Cortex of kidney (tissue), 1 donor: ENCODE measurements at places on chromosomes 16 and 17.

DNA sequence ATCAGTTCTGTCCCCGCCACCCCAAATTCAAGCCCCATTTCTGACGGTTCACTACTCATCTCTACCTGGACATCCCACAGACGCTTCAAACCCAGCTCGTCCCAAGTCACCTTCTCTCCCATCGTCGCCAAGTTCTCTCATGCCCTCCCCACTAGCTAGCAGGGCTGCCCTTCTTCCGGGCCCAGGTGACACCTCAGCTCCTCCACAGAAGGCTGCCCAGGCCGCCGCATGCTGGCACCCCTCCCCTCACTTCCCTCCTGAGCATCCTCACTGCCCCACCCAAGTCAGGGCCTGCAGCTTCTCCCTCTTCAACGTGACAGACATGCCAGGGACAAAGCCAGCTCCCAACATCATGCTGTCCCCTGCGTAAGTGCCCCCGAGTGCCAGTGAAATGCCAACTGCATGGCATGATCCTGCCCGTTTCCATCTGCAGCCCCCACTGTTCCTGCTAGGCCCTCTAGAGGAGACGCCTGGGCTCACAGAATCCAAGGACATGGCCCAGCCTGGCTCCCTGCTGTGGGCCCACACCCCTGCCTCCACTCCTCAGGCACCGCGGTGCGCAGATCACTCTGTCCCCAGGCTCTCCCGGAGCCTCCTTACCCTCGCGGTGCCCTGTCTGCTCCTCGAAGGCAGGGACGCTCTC is 5.9 kb downstream of the CYB561 start:
- DNase-seq, result no peak

- DNase-seq, result no peak
Observed at GRCh38 chr16:19486750-19487325, 35.1 kb downstream of the GDE1 start.

DNA sequence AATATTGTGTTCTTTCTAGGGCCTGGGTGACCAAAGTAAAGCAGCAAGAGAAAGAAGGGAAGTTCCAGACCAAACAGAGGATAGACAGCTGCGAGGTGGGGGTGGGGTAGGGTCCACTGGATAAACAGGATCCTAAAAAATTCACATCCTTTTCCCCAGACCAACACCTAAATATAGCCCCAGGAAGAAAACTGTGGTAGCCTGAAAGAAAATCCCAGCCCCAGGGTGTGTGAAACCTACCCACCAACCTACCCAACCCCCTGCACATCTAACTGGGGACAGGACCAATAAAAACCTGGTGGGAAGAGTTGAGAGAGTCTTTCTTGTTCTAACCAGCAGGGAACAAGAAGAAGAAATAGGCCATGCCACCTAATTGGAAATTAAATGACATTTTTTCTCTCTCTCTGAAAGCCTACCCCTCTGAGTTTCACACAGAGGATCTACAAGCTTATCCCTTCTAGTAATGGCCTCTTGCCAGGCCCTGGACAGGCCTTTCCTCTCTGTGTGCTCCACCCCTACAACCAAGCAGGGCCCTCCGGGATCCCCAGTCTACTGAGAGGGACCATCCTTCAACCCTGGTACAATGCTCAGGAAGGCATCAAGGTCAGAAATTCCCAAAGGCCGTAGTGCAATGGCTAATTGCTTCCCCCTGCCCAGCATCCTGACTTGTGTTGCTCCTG is 12.0 kb downstream of the MYO18A start:
- no peak for DNase-seq

- no peak for DNase-seq
Observed at GRCh38 chr17:3613124-3613523, 3.9 kb upstream of the TRPV1 start.

DNA sequence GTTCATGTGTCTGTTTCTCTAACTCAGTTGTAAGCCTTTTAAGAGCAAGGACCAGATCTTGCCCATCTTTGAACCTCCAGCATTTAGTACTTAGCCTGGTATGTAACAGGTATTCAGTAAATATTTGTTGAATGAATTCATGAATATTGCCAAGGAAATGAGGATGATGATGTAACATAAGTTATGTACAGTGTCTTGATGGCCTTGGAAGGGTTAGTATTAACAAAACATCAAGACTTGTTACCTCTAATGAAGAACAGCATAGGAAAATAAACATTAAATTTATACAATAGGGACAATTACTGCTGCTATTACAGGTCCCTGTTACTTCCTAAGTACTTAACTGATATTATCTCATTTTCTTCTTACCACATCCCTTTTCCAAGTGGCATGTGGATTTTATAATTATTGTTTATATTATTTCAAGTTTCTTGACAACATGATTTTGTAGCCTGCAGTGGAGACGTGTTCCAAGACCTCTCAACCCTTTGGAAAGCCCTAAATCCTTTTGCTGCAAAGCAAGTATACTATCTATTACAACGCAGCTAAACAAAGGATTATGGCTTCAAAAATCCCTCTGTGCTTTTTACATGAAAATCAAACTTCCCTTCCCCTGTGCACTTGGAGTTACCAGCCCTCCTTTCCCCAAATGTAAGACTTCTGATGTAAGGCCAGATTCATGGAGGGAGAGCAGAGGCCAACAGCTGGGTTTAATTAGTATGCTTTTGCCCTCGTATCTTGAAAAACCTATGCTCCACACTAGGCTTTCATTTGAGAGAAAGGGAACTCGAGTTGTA is 77.4 kb upstream of the SMIM36 start:
- no peak for DNase-seq

DNA sequence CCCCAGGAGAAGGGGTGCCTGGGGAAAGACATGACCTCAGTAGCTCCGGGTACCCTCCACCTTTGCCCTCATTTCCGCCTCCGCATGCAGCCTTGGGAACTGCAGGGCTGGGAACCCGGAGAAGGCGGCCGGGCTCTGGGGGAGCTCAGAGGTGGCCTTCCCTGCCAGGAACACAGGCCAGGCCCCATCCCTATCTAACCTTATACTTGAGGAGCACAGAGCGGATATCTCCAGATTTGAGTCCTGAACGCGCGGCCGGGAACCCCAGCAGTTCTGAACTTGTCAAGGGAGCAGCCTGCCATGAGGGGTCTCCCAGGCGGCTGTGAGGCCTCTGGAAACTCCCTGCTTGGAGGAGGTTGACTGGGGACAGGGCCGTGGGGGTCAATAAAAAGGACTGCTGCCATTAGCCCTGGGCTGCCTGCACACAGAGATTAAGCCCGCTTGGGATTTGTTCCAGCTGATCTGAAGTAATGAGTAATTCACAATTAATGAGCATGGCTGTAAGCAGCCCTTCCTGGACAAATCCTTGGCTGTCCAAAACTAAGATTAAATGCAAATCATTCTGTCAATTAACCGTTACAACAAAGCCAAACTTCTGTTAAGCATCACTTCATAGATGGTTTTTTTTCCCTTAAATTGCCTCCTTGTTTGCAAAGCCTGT is 26.3 kb upstream of the METRNL start:
- no peak for DNase-seq

GRCh38 chr17:79529661-79530081 is 81.2 kb downstream of the RBFOX3 start:
- no peak for DNase-seq

- DNase-seq, result no peak
Observed at GRCh38 chr16:88856122-88856827, 472 bp downstream of the GALNS start.

GRCh38 chr17:74187761-74188160 is 15.7 kb upstream of the RPL38 start:
- no peak for DNase-seq

GRCh38 chr17:50908860-50909764 is 43.0 kb upstream of the TOB1 start:
- DNase-seq, result no peak

DNA sequence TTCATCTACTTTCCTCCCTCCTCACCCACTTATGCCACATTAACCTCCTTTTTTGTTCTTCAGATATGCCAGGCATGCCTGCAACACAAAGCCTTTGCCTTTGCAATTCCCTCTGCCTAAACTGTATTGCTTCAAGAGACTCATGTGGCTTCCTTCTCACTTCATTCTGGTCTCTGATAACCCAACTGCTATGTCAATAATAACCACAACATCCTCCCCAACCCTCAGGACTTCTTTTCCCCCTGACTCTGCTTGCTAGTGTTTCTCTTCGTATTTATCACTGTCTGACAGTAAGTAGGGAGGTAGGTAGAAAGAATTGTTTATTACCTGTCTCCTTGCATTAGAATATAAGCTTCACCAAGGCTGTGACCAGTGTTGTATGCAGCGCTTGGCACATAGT is 22.4 kb downstream of the RBL2 start:
- DNase-seq, result no peak

GRCh38 chr17:56866496-56866895 is 32.5 kb downstream of the DGKE start:
- no peak for DNase-seq

DNA sequence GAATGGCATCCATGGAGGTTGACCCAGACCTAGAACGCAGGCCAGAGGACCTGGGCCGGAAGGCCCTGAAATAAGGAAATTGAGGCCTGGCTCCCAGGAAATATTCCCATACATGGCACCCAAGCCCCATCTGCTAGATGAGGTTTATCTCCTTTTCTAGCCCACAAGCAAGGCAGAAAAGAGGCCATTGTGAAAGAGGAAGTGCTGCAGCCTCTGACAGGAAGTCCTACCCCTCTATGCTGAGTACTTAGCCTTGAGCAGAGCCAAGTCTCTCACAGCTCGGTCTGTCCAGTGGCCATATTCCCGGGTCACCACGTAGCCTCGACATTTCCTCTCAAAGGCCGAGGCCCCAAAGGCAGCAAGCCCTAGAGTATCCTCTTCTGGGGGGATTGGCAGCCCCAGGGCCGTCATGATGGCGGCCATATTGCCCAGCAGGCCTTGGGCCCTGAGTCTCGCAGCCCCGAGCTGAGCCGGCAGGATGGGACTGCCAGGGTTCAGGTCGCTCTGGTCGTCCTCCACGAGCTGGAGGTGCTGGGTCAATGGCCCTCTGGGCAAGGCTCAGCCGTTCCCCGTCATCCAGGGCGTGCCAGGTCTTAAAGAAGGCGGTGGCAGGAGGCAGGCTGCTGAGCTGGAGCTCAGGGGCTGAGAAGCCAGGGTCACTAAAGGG is 7.8 kb downstream of the CTF1 start:
- no peak for DNase-seq

DNA sequence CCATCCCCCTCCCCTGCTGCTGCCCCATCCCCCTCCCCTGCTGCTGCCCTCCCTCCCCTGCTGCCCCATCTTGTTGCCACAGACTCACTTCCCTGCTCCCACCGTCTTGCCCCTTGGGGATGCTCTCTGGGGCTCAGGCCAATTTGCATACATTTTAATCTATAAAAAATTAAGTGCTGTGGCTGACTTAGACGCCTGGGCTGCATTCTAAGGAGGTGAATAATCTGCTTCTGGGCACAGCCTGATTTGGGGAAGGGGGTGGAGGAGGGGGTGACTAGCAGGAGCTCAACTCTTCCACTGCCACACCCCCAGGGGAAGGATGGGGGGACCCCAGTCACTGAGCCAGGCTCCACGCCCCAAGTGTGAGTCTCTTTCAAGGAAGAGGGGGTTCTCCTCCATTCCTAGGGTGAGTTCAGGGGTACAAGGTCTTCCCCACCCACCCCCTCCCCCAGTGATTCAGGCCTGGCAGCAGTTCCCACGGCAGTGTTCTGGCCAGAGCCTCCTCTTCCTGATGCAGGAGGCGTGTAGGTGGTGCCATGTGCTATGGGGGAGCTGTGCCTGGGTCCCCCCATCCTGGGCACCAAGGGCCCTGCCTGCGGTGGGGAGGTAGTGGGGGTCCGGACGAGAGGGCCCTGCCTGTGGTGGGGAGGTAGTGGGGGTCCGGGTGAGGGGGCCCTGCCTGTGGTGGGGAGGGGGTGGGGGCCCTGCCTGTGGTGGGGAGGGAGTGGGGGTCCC is 5.0 kb downstream of the DPH1 start:
- DNase-seq, result no peak

DNA sequence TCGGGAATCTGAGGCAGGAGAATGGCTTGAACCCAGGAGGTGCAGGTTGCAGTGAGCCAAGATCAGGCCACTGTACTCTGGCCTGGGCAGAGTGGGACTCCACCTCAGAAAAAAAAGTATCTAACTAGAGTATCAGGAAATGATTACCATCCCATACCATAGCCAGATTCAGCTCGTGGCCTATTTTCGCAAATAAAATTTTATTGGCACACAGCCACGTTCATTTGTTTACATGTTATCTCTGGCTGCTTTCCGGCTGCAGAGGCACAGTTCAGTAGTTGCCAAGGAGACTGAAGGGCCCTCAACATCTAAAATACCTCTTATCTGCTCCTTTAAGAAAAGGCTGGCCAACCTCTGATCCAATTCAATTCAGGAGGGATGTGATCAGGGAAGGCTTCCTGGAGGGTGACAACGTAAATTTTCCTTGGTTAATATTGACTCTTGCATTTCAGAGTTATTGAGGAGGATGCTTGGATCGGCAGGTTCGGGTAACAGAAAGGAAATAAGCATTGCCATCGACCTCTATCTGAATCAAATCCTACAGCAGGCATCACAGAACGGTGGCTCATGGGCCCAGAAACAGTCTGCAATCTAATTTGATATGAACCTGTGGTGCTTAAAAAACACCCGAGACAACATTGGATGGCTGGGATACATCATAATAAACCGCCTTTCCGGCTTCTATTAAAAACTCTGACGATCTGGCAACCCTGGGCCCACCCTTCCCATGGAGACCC is 73.8 kb downstream of the XYLT1 start:
- no peak for DNase-seq

GRCh38 chr17:2195729-2196128 is 107.9 kb downstream of the SMG6 start:
- DNase-seq, result no peak

- DNase-seq, result no peak
Observed at GRCh38 chr16:89323120-89323960, 105.8 kb downstream of the ZNF778 start.

DNA sequence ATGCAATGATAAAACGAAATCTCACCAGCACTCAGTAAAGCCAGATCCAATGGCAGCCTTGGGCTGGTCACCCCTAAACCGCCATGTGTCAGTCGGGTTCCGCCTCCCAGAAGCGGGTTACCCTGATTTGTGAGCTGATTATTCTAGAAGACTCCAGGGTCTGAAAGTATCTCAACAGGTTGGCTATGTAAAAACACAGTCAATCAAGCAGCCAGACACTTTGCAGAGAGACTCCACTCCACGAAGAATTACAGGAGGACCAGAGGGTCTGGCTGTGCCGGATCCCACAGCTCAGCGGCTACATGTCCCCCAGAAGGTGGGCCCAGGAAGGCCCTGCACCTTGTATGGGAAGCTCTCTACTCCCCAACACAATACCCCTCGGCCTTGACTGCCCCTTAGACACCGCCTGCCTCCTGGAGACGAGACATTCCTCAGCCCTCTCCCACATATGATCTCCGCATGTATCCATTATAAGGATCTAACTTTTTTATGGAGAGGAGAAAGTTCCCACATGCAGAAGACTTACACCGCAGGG is 23.3 kb downstream of the ZFHX3 start:
- no peak for DNase-seq

- DNase-seq, result no peak
Observed at GRCh38 chr16:555528-556473, 4.4 kb upstream of the PRR35 start.
